ENCODE measurements at places on chromosomes 3 and 15. TPM values are rescaled to one million over a fixed set of nuclear protein-coding genes. Genes with fewer than 3 reads are reported as not detected.

GRCh38 chr3:37453393-37454389 is 279.3 kb upstream of the LRRFIP2 start:
- DNase-seq = peak; percentile 82

DNA sequence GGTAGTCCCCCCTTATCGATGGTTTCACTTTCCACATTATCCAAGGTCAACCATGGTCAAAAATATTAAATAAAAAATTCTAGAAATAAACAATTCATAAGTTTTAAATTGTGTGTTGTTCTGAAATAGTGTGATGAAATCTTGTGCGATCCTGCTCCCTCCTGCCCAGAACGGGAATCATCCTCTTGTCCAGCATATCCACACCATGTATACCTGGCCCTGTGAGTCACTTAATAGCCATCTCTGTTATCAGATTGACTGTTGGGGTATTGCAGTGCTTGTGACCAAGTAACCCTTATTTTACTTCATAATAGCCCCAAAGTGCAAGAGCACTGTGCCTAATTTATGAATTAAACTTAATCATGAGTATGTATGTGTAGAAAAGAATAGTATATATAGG is 19.1 kb downstream of the FAM81A start:
- no peak for DNase-seq

- no peak for DNase-seq
These were observed 248.1 kb upstream of the NR2E3 start for GRCh38 chr15:71562251-71562650.

DNA sequence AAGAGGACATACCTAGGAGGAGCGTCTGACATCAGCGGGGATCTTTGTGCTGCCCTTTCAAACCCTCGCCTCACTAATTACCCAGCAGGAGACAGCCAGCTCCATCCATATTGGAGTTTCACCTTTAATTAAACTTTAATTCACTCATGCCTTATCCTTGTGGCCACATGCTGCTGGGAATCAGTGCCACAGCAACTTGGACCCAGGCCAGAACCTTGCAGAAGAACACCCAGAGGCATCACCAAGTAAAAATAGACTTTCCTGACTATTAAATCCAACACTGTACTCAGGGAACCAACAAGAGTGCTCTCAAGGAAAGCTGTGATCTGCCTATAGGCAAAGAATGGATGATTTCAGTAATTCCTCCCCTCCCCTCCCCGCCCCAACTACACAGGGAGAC is 23.9 kb downstream of the EIF1B start:
- no peak for DNase-seq

GRCh38 chr3:190533511-190534281 is 19.8 kb downstream of the IL1RAP start:
- DNase-seq = no peak

C2CD4A gene
- not detected for polyA plus RNA-seq

RTP1 gene
- not detected for polyA plus RNA-seq
